PC-9 (cell line): ENCODE measurements at places on chromosomes 5 and 9.

DNA sequence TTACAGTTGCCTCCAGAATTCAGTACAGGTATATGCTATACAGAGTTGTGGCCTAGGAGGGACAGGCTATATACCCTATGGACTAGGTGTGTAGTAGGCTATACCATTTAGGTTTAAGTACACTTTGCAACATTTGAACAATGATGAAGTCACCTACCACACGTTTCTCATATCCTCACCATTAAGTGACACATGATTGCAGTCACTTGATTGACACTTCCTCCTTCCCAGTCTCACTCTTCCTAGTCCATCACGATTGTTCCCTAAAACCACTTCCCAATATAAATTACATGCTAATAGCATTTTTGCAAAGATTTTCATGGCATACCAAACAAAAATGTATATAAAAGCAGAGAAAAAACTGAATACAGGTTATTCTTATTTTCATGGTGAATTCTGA, 312.2 kb downstream of the EPB41L4A start:
- no peaks in the 10 kb centered on the region for H3K27me3 ChIP-seq
- no peak for DNase-seq
- no peak overlapping the region for H3K27ac ChIP-seq
- H3K36me3 ChIP-seq = no peaks in the 10 kb centered on the region
- no peak overlapping the region for H3K4me3 ChIP-seq

DNA sequence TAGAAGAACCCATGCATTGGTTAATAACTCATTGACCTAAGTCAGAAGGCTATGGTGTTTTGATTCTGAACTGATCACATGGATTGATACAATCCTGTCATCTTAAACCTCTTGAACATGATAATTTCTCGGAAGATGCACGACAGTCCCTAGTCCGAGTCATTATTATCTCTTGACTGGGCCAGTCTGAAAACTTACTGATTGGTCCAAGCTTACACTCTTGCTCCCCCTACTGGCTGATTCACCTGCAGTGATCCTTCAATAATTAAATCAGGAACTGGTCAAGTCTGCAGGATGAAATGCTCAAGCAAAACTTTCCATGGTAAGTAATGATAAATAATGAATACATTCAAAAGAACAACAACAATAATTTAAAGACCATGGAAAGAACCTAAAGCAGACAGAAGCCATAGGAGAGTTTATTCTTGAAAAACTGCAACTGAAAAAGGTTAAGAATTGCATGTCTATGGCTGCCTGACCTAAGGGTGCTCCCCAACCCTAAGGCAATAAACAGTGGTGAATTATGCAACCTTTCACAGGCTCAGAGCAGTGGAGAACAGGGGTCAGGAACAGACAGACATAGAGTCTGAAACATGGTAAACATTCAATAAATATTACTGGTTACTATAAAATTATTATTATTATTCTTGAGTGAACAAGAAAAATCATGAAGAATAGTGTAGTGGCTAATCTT, 79.3 kb downstream of the BRINP1 start:
- H3K4me1 ChIP-seq = no peaks in the 10 kb centered on the region
- no peak overlapping the region for H3K4me3 ChIP-seq
- H3K36me3 ChIP-seq = no peaks in the 10 kb centered on the region
- H3K27me3 ChIP-seq = no peaks in the 10 kb centered on the region
- DNase-seq = no peak
- no peak overlapping the region for H3K27ac ChIP-seq

GRCh38 chr9:137461316-137461662, 2.2 kb upstream of the NSMF start:
- H3K36me3 ChIP-seq = no peaks in the 10 kb centered on the region
- H3K4me1 ChIP-seq = 0 out of 2 replicates have a peak, but pooled peaks cover 4% of the 10 kb centered on the region
- H3K4me3 ChIP-seq = no peak overlapping the region
- H3K27me3 ChIP-seq = 0 out of 2 replicates have a peak, but pooled peaks cover 6% of the 10 kb centered on the region
- H3K27ac ChIP-seq = no peak overlapping the region
- DNase-seq = no peak

DNA sequence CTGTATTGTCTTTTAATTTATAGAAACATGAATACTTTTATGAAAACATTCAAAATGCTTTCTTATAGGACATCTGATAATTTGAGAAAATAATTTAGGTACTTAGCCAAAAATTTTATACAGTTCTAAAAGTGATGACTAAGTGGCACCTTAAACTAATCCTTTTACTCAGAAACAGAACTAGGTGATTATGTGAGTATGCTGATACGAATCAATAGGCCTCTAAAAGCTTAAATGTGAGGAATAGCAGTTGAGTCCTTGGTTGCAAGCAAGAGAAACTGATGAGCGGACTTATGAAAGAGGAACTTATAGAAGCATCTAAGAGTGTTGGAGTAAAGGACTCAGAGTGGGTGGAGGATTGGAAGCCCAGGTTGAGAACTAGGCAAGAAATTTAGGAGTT, 26.4 kb downstream of the ANXA1 start:
- 0 out of 2 replicates have a peak, but pooled peaks cover 4% of the 10 kb centered on the region for H3K36me3 ChIP-seq
- H3K27me3 ChIP-seq = no peaks in the 10 kb centered on the region
- no peak overlapping the region for H3K4me3 ChIP-seq
- peaks cover 39% of the 10 kb centered on the region for H3K4me1 ChIP-seq

GRCh38 chr5:141816598-141817399, 61.4 kb downstream of the PCDH1 start:
- no peaks in the 10 kb centered on the region for H3K27me3 ChIP-seq
- no peak overlapping the region for H3K4me3 ChIP-seq
- H3K27ac ChIP-seq = no peak overlapping the region

DNA sequence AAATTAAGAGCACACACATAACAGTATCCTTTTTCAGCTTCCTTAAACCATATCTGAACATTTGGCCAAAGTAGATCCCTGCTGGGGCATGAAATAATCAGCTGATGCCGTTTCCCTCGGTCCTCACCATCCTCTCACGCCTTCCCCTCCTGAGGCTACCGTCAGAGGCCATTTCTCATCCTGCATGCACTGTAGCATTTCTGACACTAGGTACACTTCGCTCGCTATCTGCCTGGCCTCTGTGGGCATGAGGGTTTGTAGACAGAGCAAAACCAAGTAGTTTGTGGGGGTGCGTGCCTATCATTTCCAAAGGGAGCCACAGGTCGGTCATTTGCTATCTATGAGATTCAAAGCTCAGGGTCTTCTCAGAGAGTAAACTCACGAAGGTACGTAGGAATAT, 131.9 kb downstream of the BOD1 start:
- peak overlapping the region; percentile 99 for H3K27ac ChIP-seq
- no peak overlapping the region for H3K4me3 ChIP-seq
- peaks cover 26% of the 10 kb centered on the region for H3K4me1 ChIP-seq

- H3K27me3 ChIP-seq = no peaks in the 10 kb centered on the region
- H3K27ac ChIP-seq = no peak overlapping the region
- peaks cover 8% of the 10 kb centered on the region for H3K4me1 ChIP-seq
- H3K4me3 ChIP-seq = no peak overlapping the region
- H3K36me3 ChIP-seq = no peaks in the 10 kb centered on the region
- no peak for DNase-seq
Measured at GRCh38 chr9:121362813-121363621, 7.0 kb downstream of the STOM start.

- DNase-seq = peak; percentile 74
- peak overlapping the region; percentile 87 for H3K4me3 ChIP-seq
- peak overlapping the region; percentile 71 for H3K27ac ChIP-seq
- no peaks in the 10 kb centered on the region for H3K4me1 ChIP-seq
- no peaks in the 10 kb centered on the region for H3K36me3 ChIP-seq
Measured at GRCh38 chr9:6715755-6716643, 41.8 kb upstream of the KDM4C start.

GRCh38 chr5:149153193-149153750, 12.0 kb downstream of the ABLIM3 start:
- DNase-seq = no peak
- H3K4me1 ChIP-seq = peaks cover 59% of the 10 kb centered on the region
- H3K4me3 ChIP-seq = no peak overlapping the region
- H3K27ac ChIP-seq = peak overlapping the region; percentile 74
